Stimulated activated CD4-positive, alpha-beta T cell treated with anti-CD3 and anti-CD28 coated beads, Interleukin-15, amount 100 ng/mL, for 48 hours (primary cell): ENCODE measurements at places on chromosomes 5 and 9.

DNA sequence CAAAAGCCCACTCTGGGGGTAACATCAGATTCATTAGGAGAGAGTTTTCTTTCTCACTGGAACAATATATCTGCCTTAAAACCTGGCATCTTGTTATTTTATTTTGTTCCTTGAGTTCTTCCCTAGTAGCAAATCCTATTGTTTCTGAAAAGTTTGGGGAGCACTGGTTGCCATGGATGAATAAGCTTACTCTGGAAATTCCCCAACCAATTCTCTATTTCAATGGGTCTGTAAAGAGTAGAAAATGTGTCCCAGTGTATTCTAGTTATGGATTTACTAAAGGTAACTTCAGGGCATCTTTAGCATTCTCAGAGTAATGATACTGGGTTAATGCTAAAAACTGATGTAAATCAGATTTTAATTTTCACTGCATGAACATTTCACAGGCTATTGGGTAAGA, 94.2 kb upstream of the S1PR3 start:
- no peak for DNase-seq

DNA sequence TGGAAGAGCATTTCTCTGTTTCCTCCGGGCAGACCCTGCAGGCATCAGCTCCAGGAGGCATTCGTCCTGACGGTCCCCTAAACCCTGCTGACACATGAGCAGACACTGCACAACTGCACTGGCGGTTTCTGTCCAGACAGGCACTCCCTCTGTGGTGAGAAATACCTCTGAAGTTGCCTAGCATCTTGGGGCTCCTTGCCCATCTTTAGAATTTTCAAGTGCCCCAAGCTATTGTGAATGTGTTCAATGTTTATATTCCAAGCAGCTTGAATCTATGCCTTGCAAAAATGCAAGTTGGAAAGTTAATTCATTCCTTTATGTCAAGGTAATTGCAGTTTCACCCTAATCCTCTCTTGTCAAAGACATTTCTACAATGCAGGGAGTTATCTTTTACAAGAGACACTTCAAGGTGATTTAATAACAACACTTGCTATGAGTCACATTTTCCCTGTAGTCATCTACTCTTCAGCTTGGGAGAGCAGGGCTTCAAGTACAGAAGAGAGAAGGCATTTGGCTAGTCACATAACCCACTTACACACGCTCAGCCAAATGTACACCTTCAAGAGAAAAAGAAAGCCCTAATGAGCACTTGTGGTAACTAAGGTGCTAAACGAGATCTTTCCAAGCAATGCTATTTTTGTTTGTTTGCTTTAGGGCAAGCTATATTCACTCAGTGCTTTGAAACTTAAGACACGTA, 302.5 kb downstream of the MLLT3 start:
- no peak for DNase-seq

DNA sequence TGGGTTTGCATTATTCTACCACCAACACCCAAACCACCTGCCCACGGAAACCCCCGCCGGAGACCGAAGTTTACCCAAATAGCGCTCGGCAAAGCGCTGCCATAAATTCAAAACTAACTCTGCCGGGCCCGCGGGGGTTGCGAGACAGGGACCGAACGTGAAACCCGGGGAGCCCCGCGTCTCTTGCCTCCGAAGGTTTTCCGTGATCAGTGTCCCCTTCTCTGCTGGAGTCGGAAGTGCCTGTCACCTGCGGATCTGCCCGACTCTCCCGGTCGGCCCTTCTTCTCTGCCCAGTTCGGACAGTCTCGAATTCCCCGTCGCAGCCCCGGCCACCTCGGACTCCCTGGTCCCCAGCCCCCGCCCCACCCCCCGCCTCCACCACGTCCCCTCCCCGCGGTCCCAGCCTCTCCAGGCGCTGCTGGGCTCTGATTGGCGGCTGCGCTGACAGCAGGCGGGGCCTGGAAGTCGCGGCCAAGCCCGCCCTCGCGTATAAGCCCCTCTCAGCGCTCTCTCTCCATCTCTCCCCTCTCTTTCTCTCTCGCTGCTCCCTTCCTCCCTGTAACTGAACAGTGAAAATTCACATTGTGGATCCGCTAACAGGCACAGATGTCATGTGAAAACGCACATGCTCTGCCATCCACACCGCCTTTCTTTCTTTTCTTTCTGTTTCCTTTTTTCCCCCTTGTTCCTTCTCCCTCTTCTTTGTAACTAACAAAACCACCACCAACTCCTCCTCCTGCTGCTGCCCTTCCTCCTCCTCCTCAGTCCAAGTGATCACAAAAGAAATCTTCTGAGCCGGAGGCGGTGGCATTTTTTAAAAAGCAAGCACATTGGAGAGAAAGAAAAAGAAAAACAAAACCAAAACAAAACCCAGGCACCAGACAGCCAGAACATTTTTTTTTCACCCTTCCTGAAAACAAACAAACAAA, at the start of gene RORB:
TSS of gene RORB (plus strand) at position 517 of the 929 bp plus-strand sequence. CDS start 642 bp downstream, outside the sequence.
- DNase-seq, result no peak

- DNase-seq, result peak; percentile 6
Observed at GRCh38 chr9:17810728-17811571, 232.1 kb downstream of the SH3GL2 start.

GRCh38 chr9:98798254-98798653, 1.9 kb upstream of the ANKS6 start:
- no peak for DNase-seq

DNA sequence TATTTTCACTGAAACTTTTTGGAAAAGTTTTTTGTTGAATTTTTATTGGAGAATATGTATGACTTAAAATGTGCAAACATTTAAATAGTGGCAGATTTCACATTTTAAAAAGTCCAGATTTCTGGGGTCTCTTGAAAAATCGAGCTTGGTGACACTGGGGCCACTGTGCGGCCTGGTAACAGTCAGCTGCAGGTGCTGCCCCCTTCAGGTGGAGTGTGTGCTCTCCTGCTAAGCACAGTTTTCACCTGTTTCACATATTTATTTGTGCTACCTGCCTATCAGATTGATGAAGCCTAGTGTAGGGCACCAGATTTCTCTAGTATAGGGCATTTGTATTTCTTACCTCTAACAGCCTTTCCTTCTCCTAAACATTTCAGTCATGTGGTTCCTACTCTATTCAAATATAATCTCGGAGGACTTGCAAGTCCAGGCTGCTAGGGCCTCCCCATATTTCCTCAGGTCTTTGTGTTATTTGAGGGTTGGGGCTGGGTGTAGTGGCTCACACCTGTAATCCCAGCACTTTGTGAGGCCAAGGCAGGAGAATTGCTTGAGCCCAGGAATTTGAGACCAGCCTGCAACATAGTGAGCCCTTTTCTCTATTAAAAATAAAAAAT, 95.8 kb upstream of the KLF9 start:
- peak; percentile 40 for DNase-seq

DNA sequence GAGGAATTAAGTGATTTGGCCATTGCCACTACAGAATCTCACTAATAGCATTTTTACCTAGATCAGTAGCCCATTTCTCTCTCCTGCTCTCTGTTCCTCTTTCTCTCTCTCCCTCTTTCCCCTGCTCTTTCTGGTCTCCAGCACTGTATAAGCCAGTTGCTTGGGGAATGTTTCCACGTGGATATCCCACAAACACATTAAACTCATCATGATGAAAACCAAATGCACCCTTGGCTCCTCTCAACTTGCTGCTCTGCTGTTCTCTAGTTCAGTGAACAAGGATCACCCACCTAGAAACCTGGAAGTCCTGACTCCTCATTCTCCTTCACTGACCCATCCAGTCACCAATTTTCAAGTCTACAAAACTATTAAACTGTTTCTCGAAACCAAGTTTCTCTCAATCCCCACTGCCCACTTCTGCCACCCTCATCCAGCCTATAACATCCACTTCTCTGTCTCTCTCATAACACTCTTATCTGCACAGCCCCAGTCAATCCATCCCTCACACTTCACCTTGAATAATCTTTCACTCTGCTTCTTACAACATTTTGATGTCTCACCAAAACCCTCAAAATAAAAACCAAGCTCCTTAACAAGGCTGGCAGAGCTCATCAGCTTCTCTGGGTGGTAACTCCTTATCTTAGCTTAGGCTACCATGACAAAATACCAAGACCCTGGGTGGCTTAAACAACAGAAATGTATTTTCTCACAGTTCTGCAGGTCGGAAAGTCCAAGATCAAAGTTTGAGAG, 79.3 kb downstream of the ARL15 start:
- DNase-seq, result no peak

GRCh38 chr9:129309906-129310305, 131.8 kb upstream of the IER5L start:
- DNase-seq, result no peak

DNA sequence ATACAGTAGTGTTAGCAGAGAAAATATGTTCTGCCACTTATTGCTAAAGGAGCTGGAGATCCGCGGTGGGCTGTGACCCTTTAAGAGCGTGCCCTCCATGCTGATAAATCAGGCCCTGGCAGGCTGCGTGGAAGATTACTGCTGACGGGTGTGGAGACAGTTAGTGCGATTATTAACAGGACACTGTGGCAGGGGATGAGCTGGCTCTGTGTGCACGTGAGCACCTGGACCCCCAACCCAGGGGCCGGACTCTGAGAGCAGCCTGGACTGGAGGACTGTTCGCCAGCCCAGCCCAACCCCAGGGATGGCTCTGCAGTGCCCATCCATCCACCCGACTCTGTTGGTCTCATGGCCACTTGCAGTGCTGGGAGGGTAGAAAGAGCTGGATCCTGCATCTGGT, 162.0 kb downstream of the MELK start:
- DNase-seq, result no peak

DNA sequence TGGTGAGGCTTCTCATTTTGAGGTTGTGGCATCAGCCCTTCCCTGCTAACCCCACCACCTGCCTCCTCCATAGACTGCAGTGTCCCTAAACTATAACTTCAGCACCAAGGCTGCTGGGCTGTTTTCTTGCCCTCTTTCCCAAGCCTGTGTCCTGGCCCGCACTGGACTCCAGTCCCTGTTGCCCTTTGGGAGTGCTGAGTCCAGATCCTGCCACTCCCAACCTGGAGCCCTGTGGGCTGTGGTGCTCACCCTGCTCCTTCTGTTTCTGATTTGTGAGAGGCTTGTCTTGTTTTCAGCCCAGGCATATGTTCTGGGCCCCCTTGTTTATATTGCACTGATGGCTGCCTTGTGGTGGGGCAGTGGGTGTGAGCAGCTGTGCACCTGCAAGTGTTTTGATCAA, 39.7 kb upstream of the RNU6ATAC start:
- no peak for DNase-seq

DNA sequence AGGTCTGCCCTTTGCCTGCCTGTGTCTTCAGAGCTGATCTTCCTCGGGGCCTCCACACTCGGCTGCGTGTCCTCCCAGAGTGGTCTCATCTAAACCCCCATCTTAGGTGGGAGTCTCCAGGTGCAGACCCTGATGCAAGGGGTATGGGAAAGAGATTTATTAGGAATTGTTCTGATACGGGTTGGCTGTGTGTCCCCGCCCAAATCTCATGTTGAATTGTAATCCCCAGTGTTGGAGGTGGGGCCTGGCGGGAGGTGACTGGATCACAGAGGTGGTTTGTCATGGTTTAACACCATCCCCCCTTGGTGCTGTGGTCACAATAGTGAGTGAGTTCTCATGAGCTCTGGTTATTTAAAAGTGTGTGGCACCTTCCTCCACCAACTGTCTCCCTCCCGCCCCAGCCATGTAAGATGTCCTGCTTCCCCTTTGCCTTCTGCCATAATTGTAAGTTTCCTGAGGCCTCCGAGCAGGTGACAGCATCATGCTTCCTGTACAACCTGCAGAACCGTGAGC, 208.4 kb downstream of the AOPEP start:
- DNase-seq, result no peak

DNA sequence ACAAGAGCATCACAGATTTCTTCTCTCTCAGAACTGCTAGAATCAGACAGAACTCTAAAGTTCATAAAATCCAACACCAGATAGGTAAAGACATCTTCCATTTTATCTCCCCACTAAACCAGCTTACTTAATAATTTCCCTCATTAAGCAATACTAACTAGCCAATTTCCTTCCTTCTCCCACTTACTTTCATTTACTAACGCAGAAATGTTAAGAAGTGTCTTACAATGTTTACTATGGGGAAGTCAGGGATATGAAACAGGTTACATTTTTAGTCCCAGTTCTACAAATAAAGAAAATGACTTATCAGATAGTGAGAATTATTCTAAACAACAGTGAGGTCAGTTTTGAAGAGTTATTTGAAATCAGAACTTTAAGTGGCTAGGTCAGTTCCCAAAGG, 236.5 kb downstream of the FBXL17 start:
- no peak for DNase-seq

GRCh38 chr5:173011566-173011965, 28.0 kb downstream of the ATP6V0E1 start:
- DNase-seq, result no peak

GRCh38 chr5:153794327-153794726, 244.4 kb downstream of the FAM114A2 start:
- DNase-seq, result no peak

DNA sequence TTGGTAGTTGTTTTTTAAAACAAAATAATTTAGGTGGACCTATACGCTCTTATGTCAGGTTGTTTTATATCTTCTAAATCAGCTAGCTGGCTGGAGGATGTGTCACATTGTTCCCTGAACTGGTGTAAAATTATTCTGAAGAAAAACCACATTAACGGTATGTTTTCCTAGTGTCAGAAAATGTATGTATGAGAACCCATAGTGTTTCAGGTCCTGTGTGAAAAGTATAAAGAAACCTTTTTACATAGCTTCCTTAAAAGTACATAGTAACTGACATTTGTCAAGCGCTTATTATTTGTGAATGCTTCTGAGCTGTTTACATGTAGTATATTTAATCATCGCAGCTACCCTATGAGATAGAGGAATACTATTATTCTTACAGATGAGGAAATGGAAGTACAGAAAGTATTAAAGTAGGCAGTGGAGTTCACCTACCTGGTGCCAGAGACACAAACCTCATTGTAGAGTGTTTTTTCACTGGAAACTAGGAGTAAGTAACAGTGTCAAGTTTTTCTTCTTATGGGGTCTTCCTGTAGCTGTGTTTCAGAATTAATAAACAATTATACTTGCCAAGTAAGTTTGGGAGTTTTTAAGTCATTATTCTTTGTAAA, 10.4 kb upstream of the FAM120AOS start:
- no peak for DNase-seq

DNA sequence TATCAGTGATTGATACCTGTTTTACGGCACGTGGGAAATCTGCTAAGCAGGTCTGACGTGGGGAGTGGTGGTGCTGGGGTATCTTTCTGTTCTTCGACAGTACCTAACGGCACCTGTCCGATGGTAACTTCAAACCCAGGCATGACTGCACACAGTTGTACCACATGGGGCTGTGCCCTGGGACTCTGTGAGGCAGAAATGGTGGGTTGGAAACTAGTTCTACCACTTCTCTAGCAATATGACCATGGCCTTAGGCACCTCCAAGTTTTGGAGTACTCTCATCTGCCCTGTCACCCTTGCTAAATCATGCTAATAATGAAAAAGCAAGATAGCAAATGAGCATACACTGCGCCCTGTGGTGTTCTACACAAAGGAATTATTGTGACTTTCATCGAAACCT, 30.9 kb downstream of the EPB41L4B start:
- no peak for DNase-seq
